NCI-H2171 treated with DMSO at 0.1 percent for 48 hours (cell line): ENCODE measurements at places on chromosomes 2 and 18.

GRCh38 chr2:200600549-200601225, 14.9 kb downstream of the AOX1 start:
- peak; percentile 9 for DNase-seq

DNA sequence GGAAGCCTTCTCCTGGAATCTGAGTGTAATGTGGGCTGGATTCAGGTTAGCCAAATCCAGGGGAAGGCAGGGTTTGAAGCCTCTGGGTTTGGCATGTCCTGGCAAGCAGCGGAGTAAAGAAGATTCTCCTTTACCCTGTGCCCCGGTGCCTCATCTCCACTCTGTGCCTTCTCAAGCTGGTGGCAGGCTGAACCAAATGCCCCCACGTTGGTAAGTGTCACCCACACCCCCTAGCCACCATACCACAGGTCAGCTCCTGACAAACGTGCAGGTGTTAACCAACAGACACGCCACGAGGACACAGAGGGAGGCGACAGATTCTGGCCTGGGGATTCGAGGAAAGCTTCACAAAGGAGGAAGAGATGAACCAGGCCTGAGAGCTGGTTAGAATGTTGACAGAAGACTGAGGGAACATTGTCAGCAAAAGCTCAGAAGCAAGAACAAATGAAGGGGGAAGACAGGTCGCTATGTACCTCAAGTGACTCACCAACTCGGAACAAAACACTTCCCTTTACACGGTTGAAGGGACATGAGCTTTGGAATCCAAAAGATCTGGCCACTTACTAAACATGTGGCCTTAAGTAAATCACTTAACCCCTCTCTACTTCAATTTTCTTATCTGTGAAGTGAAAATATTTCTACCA, 85.2 kb upstream of the LCLAT1 start:
- no peak for DNase-seq

GRCh38 chr2:25397777-25398176, 56.1 kb upstream of the DNMT3A start:
- DNase-seq: peak; percentile 83

DNA sequence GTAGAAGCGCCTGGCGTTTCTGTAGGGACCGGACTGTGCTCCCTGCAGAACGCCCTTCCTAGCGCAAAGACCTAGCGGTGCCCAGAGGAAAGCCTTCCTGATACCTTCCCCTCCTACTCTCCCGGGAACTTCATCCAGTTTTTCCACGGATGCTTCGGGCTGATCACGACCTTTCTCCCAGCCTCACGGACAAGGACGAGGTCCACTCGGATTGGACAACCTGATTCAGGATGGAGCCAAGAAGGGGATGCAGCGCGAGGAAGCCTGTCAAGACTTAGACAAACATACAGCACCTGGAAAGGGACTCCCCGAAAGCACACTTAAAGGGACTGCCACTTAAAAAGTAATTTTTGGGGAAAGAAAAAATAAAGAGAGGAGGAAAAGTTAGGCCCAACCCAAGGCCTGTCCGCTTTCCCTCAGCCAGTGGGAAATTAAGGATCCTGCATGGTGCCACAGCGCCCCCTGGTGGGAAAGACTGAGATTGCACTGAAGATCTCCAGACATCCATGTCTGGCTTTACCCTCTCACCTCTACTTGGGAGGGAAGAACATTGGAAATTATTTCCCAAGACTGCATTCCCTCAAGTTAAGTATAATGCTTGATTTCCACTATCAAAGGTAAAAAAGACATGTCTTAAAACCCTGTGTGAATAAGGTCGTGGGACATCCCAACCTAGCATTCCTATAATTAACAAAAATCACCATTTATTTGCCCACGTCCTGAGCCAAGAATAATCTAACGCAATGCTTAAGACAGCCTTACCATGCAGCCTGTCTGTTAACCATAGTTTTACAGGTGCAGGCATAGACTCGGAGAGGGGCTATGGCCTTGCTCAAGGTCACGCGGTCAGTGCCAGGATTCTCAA, 13.4 kb upstream of the COPS8 start:
- peak; percentile 19 for DNase-seq

DNA sequence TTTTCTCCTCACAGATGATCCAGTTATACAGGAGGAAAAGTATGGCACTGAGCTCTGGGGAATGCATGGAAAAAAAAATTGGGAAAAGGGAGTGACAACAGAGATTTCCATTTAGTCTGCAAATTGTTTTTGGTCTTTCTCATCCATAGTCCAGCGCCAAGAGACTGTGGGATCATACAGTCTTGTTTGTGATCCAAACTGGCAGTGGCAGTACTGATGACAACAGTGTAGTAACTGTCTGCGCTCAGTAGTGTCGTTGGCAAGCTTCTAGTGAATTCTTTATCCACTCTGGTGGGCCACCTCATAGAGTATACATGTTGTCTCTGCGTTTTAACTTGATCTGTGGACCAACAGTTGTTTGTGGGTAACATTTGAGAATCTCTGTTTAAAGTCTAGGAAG, 37.9 kb downstream of the GALNT1 start:
- no peak for DNase-seq

- DNase-seq: no peak
Measured at GRCh38 chr18:55139836-55140235, 180.6 kb upstream of the CCDC68 start.

GRCh38 chr18:23929362-23929930, 85.1 kb upstream of the TTC39C start:
- no peak for DNase-seq

DNA sequence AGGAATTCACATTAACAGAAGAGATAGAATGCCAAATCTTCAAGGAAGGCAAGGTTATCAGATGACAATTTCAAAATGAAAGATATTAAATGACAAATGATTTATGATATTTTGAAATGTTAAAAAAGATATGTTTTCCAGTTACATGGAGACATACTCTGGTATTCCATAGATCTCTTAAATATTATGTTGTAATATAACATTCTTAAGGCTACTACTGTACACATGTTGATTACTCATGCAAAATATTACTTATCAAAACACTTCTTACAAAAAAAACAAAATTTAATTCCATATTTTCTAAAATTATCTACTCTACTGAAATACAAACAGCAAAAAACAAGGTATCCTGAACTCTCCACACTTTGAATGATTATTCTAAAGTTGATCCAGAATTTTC, 22.9 kb downstream of the RTTN start:
- no peak for DNase-seq

DNA sequence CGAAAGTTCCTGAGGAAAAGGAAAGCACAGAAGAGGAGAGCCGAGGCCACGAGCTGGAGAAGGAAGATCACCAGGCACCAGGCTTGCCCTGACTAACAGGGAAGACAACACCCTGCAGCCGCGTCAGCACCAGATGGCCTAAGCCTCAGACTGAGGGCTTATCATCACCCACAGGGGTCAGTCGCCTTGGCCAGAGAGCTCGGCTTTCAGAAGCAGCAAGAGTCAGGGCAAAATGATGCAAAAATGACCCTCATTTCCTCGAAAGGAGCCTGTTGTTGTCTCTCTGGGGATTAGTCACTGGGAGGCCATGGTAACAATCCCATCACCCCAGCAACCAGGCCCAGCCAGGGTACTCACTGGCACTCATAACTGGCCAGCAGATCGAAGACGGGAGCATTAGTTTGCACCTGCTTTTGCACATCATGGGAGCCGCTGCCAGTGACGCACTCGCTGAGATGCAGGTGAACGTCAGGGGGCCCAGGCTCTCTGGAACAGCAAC, 42.7 kb upstream of the ZFP36L2 start:
- no peak for DNase-seq

- no peak for DNase-seq
Measured at GRCh38 chr2:222959358-222959757, 92.6 kb upstream of the KCNE4 start.

GRCh38 chr18:76234676-76235060, 260.4 kb downstream of the ZNF516 start:
- DNase-seq: no peak

GRCh38 chr2:85537600-85538506, 1.1 kb upstream of the MAT2A start:
- peak; percentile 71 for DNase-seq

DNA sequence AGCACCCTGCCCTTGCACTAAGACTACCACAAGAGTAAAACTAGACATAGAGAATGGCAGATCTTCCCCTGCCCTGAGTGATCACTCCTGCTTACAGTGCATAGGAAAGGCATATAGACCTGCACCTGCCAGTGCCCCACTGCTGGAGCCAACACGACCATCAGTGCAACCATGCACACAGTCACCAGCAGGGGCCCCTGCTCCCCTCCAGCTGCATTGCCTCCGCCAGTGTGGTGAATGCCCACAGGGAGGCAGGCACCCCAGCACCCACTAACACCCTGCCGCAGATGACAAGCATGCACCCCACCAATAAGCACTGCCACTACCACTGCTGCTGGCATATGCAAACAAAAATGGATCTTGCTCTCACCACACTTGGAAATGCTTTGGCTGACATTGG, 478.8 kb downstream of the ADCYAP1 start:
- no peak for DNase-seq

- no peak for DNase-seq
Measured at GRCh38 chr2:129935118-129935517, 44.3 kb upstream of the RAB6C start.

- no peak for DNase-seq
Measured at GRCh38 chr2:151260573-151261230, 961 bp downstream of the RBM43 start.

DNA sequence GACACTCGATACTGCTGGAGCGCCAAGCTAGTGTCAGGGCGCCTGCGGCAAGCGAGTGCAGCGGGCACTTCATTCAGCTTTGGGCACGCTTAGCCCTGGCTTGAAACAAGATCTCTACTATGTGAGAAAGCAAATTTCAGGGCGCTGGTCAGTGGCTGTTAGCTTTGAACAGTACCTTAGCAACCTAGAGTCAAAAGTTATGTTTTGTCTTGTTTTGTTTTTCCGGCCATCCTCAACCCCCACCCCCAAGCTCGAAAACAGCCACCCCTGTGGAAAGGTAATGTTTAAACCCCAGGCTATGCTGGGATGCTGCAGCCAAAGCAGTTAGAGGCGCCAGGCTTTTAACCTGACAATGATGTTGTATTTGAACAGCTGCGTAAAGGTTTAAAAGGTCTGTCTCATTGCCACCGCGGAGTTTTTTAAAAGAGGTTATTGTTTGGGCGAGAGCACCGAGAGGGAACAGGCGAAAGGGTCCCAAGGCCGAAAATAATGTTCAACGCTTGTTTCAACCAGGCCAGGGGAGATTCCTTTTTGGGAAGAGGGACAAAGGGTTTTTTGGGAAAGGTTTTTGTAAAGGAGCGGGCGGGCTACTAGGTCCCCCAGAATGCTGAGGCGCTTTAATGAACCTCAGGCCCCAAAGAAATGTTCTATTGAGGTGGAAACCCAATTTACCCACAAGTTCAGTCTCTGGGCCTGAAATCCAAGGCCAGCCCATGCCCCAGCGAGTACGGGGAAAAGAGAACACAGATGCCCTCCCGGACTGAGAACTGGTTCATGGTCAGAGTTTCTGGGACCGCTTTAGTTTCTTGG, 2.3 kb upstream of the HOXD10 start:
- no peak for DNase-seq

GRCh38 chr2:8602809-8603208, 79.0 kb upstream of the ID2 start:
- no peak for DNase-seq

DNA sequence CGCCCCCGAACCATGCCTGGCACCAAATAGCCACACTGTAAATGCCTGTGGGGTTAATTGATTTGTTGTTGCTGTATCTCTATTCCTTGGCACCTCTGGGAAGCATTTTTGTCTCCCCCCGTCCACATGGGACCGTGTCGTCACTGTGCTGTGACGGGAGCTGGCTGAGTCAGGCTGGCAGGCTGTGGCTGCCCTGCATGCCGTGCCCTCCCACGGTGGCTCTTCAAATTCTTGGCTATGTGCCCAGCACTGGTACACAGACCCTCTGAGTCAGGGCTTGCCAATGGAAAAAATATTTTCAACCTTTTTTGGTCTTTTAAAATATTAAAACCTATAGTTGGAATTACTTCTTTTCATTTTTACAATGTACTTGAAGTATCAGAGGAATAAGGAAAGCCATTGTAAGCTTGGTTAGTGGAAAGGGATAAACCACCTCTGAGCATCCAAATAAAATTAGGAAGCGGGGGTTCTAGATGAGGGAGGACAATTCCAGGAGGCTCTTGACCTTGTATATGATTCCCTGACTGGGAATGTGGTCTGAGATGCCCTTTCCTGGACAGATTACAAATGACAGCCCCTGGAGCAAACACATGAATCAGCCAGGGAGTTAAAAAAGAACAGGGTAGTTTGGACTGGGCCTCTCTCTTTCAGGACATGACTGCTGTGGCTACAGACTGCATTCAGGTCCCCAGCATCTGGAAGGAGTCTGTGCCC, 59.4 kb downstream of the DGKD start:
- DNase-seq: peak; percentile 62

DNA sequence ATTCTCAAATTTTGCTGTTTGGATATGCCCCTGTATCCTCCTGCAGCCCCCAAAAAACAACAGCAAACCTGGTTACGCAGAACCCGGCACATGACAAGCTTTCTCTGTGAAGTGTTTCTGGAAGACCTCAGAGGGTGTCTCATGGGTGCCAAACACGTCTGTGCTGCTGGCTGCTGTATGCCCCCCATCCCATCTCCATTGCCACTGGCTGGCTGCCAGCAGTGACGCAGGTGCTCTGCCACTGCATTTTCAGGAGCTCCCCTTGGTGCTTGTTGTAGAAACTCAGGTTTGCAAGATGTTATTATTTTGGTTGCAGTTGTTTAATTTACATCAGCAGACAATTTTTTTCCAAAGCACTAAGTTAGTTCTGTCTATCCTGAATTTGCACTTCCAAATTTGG, 166.4 kb upstream of the FANCL start:
- peak; percentile 51 for DNase-seq

DNA sequence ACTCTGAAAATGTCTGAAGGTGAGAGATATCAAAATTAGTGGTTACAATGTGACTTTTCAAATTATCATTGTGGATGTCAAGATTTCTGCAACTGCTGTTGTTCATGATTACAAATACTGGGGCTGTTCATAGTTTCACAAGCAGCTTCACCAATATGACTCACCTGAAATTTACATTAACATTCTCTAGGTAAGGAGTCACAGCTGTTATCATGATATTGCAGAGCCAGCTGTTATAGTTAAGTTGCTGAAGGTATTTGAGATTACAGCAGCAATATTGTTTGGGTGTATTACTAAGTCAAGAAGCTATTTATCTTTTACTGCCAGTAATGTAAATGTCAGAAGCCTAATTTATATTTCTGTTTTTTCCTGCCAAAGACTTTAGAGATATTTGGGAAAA, 140.0 kb downstream of the MC4R start:
- peak; percentile 17 for DNase-seq

DNA sequence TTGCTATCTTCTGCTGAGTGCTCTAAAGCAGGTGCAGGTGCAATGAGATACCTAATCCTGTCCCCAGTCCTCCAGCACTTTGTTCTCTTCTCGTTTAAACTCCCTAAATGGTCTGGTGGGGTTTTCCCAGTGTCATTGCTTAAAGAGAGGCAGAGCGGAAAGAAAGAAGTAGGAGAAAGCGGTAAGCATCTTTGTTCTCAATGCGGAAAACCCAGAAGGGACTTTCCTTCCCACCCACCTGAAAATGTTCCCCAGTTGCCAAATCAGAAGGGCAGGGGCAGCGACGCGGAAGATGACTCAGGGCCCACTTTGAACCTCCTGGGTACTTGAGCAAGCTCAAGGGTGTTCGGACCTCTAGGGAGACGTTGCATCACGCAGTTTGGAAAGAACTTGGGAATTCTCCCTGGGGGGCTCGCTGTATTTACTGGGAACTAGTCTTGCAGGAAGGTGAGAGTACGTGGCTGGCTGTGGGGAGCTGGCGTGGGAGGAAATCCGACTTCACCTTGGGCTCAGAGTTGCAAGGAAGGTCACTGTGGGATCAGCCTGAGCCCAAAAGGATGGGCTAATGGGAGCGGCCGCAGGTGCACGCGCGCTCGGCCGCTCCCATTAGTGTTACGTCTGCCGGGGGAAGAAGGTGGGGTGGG, 589 bp upstream of the SGPP2 start:
- peak; percentile 59 for DNase-seq
